ENCODE measurements at places on chromosomes 12 and 14.

DNA sequence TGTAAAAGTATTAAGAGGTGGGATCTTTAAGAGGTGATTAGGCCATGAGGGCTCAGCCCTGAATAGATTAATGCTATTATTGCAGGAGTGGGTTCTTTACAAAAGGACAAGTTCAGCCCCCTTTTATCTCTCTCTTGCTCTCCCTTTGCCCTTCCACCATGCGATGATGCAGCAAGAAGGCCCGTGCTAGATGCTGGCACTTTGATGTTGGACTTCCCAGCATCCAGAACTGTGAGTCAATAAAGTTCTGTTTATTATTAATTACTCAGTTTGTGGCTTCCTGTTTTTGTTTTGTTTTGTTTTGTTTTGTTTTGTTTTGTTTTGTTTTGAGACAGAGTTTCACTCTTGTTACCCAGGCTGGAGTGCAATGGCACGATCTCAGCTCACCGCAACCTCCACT is 10.1 kb downstream of the RNASE1 start:
- no peak for DNase-seq

DNA sequence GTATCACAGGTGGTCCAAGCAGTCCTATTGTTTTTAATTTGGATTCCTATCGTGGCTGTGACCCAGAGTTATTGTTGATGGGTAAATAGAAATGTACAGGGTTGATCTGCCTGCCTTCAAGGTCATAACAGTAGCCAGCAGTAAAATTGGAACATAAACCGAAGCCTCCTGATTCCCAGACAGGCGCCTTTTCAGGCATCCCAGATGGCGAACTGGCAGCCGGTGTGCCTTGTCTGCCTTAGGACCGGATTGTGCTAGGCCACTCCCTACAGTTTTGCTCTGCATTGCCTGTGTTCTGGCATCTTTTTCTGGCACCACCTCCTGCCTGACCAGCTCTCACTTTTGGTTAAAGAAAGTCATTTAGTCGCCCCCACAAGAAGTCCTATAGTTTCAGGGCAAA is 22.2 kb downstream of the TMEM117 start:
- no peak for DNase-seq

DNA sequence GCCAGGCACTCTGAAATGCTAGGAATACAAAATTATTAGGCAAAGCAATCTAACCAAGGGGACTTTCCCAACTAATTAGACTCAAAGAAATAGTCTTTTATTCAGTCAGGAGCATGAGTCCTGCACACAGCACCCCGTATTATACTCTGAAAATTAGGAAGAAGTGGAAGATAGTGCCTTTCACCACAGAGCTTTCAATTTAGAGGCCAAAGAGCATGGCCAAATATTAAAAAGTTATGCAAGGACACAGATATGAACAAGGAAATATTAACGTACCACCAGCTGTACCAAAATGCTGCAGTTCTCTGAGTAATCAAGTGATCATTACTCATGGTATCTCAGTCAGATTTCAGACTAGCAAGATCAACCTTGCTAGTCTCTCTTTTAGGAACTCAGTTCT is 22.6 kb upstream of the MDM2 start:
- no peak for DNase-seq

DNA sequence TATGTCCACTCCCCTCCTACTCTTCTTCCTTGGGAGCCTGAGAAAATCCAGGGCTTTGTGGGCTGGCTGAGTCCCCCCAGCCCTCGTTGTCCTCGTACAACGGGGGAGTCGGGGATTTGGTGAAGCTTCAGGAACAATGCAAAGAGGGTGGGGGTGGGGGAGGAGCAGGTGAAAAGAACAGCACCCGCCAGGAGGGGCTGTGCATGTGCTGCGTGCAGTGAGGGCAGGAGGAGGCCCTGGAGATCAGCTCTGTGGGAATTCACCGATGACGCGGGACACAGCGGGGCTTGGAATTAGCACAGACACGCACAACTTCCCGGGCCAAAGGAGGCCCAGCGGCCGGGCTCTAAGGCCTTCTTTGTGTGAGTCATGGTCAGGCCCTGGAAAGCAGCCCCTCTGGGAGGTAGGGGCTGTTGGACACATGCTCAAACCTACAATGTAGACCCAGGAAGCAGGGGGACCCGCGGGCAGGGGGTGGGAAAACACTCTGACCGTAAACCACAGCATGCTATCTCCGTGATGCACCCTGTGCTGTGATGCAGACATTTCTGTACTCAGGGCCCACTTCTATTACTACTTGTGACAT is 32.8 kb downstream of the RBM19 start:
- DNase-seq, result no peak

DNA sequence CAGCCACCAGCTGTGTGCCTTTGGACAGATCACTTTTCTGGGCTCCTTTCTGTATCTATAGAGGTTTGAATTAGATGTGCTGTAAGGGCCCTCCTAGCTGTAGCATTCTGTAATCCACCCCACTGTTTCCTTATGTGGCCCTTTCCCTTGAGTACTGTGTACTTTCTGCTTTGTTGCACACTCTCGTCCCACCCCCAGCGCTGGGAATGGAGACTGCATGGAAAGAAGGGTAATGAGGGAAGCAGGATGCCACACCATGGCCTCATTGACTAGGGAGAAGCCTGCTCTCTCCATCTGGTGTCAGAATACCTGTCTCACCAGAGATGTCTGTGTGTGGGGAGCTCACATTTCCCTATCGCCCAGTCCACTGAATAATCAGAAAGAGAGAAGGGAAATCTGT is 13.6 kb upstream of the GALNT16 start:
- DNase-seq, result no peak
